ENCODE measurements at places on chromosomes 4 and X.

GRCh38 chr4:120659616-120660170, 262.8 kb downstream of the PRDM5 start:
- no peak for DNase-seq

DNA sequence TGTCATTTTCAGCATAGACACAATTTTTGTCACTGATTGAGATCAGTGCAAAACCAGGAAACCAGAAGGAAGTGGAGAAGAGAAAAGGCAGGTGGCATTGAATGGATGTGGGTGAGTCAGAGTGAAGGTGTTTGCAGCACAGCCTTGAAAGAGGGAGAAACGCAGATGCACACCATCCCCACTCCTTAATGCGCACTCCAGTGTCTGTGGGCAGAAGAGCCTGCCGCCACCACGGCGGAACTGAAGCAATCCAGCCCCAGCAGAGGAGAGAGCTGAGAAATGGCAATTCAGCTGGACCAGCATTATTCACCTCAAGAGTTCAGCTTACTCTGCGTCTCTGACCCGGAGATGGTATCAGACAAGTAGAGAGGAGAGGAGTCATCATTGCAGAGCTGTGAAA, 393.1 kb upstream of the FRG1 start:
- DNase-seq, result no peak

DNA sequence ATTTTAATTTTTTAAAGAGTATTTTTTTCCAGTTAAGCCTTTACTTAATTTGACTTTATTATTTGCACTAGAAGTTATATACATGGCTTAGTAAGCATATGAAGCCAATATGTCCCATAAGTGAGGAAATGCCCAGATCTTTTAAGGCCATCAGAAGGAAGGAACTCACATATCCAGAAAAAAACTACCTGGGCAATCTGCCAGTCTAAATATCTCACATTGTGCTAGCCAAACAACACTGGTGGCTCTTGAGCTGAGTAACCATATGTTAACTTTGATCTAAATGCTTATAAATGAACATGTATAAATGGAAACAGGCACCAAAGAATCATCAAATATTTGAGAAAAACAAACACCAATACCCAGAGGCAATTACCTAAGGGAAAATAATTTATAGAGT, 138.6 kb upstream of the APOOL start:
- DNase-seq, result peak; percentile 22

DNA sequence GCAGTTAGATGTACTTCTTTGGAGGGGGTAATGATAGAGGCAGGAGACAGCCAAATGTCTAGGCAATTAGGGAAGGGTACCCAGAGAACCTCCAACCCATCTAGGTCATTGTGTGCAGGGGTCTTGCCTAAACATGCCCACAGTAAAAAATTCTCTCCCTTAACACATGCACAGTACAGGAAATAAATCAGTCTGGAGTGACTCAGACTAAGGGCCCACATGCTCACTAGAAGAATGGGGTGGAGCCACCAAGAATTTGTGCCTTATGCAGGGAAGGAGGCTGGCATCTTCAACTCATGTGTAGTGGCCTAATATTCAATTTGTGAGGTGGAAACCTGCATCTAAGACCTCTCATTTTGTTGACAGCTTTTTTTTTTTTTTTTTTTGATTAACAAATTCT, 945.3 kb upstream of the GRIA3 start:
- DNase-seq, result peak; percentile 5

GRCh38 chr4:62191451-62192240, 991.5 kb downstream of the ADGRL3 start:
- no peak for DNase-seq

GRCh38 chrX:105697984-105698781, 124.2 kb upstream of the NRK start:
- peak; percentile 24 for DNase-seq

DNA sequence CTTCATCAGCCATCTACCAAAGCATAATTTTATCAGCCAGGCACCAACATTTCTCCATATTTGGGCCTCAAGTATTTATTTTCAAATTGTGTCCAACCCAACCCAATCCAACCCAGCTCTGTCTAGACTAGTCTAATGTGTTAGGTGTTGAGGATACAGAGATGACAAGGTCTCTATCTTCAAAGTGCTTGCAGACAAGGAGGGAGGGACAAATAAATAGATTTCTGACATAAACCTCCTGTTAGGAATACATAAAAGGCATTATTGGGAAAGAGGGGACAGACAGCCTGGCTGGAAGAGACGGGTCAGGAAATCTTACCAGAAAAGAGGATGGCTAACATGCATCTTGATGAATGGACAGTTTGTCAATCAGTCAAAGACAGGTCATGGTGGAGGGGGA, 115.4 kb upstream of the RPS6KA3 start:
- no peak for DNase-seq

DNA sequence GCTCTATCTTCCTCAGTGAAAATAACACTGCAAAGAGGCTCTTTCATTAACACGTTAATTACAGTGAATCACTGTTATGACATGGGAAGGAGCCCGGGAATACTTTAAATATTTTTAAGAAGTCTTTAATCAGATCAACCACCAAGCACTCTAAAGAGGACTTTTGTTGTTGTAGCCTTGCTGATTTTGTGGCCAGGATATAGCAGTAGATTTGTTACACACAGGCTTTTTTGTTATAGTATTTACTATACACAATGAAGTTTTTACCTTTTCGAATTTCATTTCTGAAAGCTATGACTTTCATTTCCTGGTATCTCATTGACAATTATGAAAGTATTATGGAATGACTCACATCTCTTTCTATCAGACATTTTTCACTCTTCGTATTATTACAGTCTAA, 20.3 kb downstream of the FGF13 start:
- no peak for DNase-seq

- DNase-seq, result no peak
Observed at GRCh38 chrX:147811803-147812202, 99.9 kb upstream of the FMR1 start.

- DNase-seq, result peak; percentile 4
Observed at GRCh38 chrX:15619053-15619755, 18.4 kb upstream of the ACE2 start.

- peak; percentile 26 for DNase-seq
Observed at GRCh38 chr4:57233386-57233785, 123.2 kb upstream of the IGFBP7 start.

GRCh38 chrX:151621422-151621821, 57.9 kb downstream of the PASD1 start:
- no peak for DNase-seq

- DNase-seq, result no peak
Observed at GRCh38 chr4:127347936-127348335, 284.8 kb upstream of the INTU start.

Data from skeletal muscle cell (primary cell).